ENCODE measurements at places on chromosomes 16 and 17.
A peak's percentile ranks its signal among the peaks of the same experiment; 100 is the strongest.

- DNase-seq = peak; percentile 56
Measured at GRCh38 chr16:84044118-84044488, 1.5 kb upstream of the SLC38A8 start.

DNA sequence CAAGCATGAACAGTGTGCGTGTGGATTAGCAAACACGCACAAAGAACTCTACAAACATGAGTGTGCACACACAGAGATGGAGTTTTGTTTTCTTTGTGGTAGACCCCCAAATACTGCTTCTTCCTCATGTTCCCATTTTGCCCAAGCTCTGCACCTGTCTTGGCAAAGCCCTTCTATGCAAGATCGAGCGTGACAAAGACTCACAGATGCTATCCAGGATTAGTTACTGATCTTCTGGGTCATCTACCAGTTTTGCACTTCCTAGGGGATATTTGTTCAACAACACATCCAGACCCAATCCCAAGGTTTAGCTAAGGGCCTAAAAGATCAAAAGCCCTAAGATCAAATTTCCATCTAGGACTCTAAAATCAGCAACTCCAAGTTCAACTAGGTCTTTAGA, 16.0 kb downstream of the LRRC36 start:
- DNase-seq = no peak

DNA sequence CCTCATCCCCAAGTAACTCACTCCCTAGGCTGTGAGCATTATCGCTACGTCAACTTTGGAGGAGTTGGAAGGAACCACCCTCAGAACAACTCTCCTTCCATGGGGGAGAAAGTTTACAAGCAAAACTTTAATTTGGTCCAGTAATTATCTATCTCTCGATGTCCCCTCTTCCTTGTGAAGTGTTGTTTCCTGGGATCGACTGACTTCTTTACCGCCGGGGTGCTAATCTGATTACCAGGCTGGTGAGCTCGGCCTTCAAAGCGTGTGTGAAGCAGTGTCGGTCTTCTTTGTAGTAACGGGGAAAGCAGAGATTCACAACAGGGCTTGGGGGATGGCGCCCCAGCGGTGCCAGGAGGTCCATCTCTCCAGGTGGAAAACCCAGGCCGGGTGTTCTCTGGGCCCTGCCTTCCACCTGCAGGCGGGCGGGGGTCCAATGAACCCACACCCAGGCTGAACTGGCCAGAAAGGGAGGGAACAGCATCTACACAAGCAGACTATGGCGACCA, 14.5 kb upstream of the FOXF1 start:
- no peak for DNase-seq

DNA sequence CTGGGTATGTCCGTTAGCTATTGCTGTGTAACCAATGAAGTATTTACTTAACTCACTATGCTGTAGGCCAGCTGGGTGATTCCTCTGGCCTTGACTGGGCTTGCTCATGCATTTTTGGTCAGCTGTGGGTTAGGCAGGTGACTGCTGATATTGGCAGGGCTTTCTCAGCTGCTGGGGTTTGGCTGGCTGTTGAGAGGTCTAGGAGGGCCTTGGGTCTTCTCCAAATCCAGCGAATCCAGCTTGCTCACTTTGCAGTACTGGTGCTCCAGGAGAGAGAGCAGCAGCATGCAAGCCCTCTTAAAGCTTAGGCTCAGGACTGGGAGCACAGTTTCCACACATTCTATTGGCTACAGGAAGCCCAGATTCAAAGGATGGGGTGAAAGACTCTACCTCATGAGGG, 270.1 kb downstream of the PHKB start:
- no peak for DNase-seq

DNA sequence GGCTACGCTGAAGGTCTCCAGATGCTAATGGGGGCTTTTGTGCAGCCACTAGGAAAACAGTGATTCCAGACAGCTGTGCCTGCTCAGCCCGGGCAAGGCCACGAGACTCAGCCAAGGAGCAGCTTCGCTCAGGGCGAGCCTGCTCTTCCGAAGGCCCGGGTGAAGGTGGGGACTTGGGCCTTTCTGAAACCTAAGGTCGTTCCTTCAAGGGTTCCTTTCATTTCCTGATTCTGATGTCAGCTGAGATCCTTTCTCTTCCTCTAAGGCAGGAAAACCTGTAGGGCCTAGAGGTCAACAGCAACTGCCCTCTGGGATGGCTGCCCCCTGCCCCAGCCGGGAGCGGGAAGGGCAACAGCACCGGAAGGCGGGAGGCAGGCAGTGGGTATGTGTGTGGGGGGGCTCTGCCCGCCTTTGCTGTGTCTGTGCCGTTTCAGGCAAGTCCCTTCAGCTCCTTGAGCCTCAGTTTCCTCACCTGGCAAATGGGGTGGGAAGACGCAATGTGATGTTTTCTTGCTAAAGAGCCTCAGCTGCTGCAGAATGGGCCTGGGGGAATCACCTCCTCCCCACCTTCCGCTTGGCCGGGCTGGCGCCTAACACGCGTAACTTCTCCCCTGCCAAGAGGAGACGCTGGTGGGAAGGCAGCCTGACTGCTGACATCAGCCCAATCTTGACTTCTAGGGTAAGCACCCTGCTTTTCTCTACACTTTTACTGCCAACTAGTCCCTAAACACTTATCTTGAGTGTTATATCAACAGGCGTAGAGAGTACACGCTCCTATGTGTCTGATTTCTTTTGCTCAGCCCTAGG, 32.8 kb downstream of the IRF8 start:
- peak; percentile 65 for DNase-seq

- DNase-seq = no peak
Measured at GRCh38 chr17:40900809-40901356, 15.8 kb upstream of the KRT20 start.

GRCh38 chr17:846901-847843, 65.0 kb downstream of the MRM3 start:
- no peak for DNase-seq

- no peak for DNase-seq
Measured at GRCh38 chr16:75263963-75264445, 12.6 kb upstream of the BCAR1 start.

- peak; percentile 76 for DNase-seq
Measured at GRCh38 chr17:43713494-43714162, 45.0 kb downstream of the SOST start.

DNA sequence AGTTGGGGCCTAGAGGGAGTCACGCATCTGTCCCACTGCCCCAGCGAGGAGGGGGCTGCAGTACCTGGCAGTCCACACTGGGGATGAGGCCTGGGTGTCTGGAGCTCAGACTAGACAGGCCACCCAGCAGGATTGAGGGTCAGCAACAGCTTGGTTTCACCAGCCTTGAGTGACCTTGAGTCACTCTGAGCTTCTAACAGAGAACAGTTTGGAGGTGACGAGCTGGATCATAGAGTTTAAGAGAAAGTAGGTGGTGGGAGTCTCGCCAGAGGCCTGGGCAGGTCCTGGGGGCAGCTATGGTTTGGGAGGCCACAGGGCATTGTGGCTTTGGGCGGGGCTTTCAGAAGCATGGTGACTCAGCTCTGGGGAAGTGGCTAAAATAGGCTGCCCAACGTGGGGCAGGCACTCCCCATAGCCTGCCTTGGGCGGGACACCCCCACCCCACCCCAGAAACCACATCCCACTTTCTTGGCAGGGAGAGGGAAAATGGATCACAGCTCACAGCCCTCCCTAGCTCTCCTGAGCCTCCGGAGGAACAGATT, 20.5 kb downstream of the CDC42EP4 start:
- DNase-seq = peak; percentile 88

DNA sequence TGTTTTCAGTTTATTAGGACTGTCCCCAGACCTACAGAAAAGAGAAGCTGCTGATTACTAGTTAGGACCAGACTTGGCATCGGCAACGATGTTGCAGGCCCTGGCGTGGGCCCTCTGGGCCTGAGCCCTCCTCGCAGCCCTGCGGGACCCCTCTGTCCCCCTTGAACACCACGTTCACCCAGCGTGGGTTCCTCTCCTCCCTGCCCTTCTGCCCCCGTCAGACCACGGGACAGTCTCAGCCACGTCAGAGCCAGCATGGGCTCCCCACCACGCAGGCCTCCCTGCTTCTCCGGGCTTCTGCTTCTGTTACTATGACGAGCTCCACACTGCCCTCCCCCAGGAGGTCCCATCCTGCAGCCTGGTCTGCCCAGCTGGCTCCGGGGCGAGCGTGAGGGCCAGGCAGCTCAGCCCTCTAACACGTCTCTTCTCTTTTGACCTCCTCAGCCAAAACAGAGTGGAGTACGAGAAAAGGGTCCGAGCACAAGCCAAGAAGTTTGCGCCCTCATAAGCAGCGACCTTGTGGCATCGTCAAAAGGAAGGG, 9.1 kb upstream of the BAIAP3 start:
- DNase-seq = no peak

DNA sequence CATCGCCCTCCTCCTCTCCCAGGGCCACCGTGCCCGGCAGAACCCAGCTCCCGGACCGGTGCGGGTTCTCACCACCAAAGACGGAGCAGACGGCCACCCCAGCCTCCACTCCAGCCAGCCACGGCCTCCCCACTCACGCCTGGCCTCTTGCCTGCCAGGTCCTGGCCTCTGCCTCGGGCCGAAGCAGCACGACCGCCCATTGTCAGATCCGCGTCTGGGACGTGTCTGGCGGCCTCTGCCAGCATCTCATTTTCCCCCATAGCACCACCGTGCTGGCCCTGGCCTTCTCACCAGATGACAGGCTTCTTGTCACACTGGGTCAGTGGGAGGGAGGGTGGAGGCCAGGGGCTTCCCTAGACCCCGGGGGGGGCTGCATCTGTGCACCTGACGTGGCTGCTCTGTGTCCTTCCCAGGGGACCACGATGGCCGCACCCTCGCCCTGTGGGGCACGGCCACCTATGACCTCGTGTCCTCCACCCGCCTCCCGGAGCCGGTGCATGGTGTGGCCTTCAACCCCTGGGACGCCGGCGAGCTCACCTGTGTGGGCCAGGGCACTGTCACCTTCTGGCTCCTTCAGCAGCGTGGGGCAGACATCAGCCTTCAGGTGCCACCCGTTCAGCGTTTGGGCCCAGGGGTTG, 6.6 kb upstream of the RHOT2 start:
- DNase-seq = no peak

- DNase-seq = no peak
Measured at GRCh38 chr17:14871921-14872320, 393.2 kb downstream of the PMP22 start.

DNA sequence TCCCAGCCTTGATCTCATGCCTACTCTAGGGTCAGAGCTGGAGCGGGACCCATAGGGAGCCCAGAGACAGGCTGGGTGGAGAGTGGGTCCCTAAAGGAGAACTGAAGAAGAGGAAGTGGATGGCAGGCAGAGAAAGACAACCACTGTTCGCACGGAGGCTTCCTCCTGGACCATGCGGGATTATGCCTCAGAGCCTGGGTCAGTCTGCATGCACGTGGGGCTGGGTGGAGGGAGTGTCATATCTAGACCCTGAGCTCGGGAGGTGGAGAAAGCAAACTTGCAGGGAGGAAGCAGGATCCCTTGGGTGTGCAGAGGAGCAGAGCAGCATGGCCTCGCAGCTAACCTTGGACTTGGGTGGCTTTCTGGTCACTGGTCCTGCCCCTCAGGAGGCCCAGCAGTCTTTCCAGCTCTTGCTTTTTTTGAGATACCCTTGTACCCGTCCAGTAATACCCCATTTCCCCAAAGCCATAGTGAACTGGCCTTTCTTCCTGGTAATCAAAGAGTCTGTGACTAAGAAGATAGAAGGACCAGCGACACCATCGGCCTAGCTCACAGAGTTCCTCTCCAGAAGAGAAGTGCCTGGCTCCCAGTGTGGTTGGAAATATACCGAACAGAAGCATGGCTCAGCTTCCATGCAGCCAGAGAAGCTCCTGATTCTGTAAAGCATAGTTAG, 344.2 kb downstream of the CPPED1 start:
- DNase-seq = peak; percentile 98

DNA sequence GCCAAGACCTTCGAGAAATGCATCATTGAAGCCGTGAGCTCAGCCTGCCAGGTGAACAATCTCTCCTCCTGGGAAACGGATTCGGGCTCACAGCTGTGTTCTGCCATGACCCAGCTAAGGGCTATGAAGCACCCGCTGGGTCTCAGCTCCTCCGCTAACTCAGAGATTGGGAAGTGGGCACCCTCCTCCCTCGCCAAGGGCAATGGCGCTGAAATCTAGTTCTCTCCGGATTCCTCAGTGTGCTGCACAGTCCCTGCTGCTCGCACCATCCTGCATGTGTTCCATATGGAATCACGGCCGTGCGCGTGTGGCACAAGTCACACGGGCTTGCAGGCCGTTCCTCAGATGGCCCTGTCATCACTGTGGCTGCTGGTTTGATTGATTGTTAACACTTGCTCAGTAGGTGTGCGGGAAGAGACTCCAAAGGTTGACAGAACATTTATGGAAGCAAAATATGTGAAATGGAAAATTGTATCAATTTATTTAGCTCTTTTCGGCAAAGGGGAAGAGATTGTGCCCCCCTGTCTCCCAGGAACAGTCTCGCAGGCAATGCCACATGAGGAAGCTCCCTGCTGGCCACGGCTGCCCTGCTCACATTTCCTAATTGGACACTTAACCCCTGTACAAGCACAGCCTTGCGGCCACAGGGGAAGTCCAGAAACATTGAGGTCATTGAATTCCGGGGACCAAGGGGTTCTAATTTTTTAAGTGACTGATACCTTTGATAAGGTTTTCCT, 58.8 kb downstream of the RNF213 start:
- no peak for DNase-seq

DNA sequence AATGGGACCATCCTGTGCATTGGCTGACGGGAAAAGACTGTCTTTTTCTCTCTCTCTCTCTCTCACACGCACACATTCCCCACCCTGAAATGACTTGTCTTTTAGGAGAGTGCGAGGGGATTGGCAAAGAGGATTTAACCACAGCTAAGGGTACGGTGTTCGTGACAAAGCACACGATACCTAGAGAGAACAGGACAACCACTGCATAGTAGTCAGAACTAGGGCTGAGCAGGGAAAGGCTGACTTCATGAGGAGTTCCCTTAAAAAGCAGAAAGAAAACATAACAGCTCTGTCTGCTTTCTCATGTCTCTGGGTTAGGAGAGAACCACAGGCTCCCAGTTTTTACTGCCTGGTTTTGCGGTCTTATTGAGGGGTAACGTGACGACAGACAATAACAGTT, 742.8 kb upstream of the SOX9 start:
- no peak for DNase-seq

DNA sequence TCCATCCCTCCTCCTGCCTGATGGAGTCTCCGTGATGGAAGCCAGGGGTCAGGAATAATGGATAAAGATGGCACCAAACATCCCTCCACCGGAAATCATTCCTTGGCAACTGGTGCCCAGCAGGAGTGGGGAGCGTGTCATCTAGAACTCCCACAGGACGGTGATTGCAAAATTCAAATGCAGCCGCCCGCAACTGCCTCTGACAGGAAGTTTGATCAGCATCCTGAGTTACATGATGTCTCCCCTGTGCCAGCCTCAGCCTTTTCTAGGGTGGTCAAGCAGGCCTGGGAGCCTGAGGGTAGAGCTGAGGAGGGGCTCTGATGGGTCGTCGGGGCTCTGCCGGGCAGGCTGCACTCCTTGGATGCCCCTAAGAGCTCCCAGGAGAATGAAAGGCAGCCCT, 52.8 kb downstream of the GSG1L start:
- DNase-seq = peak; percentile 19

DNA sequence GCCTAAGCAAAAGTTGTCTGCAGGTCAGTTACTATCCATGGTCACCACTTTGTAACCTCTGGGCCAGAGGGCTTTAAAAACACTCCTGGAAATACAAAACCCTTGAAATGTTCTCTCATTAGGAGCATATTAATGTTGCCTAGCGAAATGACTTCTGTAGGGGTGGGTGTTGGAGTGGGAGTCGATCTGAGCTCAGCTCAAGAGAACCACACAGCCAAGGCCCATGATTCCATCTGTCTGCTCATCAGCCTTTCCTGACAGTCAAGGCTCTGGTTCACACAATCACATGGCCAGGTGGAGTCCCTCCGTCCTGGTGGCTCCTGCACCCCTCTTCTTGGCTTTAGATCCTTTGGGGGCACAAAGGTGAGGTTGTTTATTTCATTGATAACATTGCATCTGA, 26.7 kb downstream of the RCVRN start:
- DNase-seq = peak; percentile 38
